Endothelial cell of umbilical vein (primary cell): ENCODE measurements at places on chromosomes 5 and 9. TPM values are rescaled to one million over a fixed set of nuclear protein-coding genes. Genes with fewer than 3 reads are reported as not detected.

DNA sequence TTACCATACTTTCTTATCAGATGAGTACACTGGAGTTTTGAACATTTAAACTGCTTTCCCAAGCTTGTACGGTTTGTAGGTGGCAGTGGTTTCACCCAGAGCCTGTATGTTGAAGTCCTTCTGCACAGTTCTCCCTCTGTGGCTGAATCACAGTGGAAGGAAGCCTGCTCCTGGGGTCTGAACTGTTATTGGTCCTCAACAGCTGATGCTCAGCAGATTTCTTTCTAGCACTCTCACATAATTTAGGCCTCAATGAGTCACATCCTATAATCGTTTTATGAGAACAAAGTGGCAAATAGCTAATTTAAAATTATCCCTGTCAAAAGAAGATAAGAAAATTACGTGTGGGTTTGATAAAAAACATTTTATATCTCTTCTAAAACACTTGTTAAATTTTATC is 229.7 kb downstream of the TLE4 start:
- H3K4me1 ChIP-seq = peaks cover 17% of the 10 kb centered on the region
- no peak overlapping the region for H3K4me3 ChIP-seq
- peak overlapping the region; percentile 65 for H3K27ac ChIP-seq
- H3K27me3 ChIP-seq = no peaks in the 10 kb centered on the region
- peak; percentile 96 for DNase-seq

DNA sequence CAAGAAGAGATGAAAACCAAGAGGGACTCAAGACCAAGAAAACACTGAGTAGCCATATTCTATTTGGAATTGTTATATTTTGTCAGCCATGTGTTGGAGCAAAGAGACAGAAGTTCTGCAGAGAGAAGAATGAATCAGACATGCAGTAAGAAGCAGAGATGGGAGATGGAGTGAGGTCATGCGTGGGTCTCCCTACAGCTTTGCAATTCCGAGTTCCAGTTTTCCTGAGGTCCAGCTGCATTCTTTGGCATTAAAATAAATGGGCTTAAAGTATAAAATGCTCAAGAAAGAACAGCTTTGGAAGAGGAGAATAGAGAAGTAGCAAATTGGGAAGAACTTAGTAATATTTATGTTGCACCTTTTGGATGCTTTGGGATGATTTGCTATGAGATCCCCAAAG is 361.6 kb downstream of the NPR3 start:
- no peak for DNase-seq
- H3K27me3 ChIP-seq = peaks cover 2% of the 10 kb centered on the region
- H3K4me3 ChIP-seq = no peak overlapping the region
- H3K4me1 ChIP-seq = no peaks in the 10 kb centered on the region

The CACFD1 gene
- 11.5 and 14.0 TPM in 2 replicates for polyA plus RNA-seq

GRCh38 chr9:7756088-7756487 is 43.5 kb downstream of the DMAC1 start:
- H3K4me1 ChIP-seq = no peaks in the 10 kb centered on the region
- peak; percentile 2 for DNase-seq
- no peaks in the 10 kb centered on the region for H3K36me3 ChIP-seq
- H3K27me3 ChIP-seq = no peaks in the 10 kb centered on the region
- no peak overlapping the region for H3K27ac ChIP-seq

The PTRH1 gene
- polyA plus RNA-seq = 52.2 and 73.6 TPM in 2 replicates

DNA sequence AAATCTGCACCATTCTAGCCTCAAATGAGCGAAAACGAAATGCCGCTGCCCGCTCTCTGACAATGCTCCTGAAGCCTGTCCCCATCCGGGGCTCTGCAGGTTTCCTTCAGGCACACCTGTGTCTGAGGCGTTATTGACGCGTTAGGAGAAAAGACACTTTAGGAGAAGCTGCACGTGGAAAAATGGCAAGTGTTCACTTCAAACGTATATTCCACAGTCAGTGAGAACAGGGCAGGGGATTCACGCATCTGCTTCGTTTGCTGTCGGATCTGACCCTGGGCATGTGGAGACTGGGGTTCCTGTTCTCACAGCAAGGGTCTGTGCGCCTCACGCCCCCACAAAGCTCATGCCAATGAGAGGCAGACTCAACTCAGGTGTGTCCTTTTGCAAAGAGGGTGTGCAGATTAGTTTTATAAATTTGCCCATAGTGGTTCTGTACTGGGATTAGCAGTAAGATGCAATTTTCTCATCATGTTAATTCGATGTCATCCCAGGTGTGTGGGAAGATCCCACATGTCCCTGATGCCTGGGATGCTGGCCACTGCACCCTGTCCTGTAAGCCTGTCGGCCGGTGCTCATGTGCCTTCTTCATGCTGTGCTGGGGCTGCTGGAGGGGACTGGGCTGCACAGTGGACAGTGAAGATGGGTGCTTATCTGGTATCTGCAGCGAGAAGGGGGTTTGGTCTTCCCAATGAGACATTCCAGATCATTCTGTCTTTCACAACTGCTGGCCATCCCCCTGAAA is 11.2 kb upstream of the TBC1D9B start:
- no peaks in the 10 kb centered on the region for H3K4me1 ChIP-seq
- H3K27me3 ChIP-seq = peaks cover 2% of the 10 kb centered on the region
- no peak overlapping the region for H3K27ac ChIP-seq
- DNase-seq = no peak

DNA sequence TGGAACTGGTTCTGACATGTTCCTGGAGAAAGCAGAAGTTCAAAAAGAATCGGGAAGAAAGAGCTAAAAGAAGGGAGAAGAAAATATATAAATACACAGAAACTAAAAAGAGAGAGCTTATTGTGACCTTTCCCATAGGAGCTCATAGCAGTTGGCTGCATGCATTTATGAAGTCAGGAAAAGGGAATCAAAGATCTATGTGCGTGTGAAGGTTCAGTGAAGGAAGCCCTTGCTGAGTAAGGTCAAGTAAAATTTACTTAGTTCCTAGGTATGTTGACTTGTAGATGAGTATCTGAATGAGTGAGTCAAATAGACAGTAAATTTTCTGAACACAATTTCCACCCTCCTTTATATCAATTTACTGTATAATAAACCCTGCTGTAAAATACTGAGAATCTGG is 632.5 kb downstream of the SLCO4C1 start:
- no peaks in the 10 kb centered on the region for H3K4me1 ChIP-seq
- no peak overlapping the region for H3K27ac ChIP-seq
- H3K36me3 ChIP-seq = no peaks in the 10 kb centered on the region
- no peak for DNase-seq
- H3K4me3 ChIP-seq = no peak overlapping the region

DNA sequence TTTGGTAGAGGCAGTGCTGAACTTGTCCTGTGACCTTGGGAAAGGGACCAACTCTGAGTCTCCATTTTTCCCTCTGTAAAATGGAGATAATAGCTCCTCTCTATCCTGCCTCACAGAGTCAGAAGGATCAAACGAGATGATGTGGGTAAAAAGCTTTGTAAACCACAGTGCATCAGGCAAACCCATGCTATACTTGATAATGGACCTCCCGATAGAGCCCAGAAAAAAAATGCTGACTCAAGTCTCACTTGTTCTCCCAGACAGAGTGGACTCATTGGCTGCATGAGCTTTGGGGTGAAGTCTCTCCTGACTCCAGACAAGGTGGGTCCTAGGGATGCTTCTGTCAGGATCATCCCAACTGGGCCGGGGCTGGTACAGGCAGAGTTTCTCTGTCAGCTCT is 32.0 kb downstream of the RGS3 start:
- no peak for DNase-seq
- H3K4me1 ChIP-seq = peaks cover 15% of the 10 kb centered on the region
- no peaks in the 10 kb centered on the region for H3K27me3 ChIP-seq
- no peak overlapping the region for H3K27ac ChIP-seq
- no peaks in the 10 kb centered on the region for H3K36me3 ChIP-seq
- H3K4me3 ChIP-seq = no peak overlapping the region

The NTNG2 gene
- 0.08 and 0.11 TPM in 2 replicates for polyA plus RNA-seq

DNA sequence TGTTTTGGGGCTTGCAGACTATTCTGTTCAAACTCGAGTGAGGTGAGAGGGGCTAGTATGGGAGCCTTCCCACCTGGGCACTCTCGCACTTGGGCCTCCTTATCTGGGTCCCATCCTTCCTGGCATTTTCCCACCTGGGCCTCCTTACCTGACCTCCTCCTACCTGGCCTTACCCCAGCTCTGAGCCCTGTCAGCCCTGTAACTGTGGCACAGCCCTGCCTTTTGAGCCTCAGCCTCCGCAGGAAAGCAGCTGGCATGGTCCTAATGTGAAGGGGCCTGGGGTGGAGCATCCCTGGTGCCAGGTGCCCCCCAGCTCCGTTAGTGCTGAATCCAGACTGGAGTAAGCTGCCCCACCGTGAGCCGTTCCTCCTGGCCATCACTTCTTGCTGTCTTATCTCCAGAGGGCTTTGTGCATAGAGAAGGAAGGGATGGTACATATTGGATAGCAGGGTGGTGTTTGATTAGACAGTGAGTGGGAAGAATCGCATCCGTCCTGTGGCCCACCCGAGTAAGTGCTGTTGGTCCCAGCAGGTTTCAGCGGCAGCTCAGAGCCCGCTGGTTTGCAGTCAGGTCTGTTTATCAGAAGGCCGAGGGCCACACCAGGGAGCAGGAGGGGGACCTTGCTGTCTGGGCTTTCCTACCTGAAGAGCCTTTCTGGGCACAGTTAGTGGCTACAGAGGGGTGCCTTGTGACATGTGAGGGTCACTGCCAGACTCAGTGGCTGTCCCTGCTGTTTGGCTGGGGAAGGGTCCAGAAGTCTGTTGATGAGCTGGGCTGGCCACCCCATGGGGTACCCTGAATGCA is 76.5 kb downstream of the WNK2 start:
- H3K27ac ChIP-seq = no peak overlapping the region
- H3K27me3 ChIP-seq = no peaks in the 10 kb centered on the region
- H3K4me1 ChIP-seq = no peaks in the 10 kb centered on the region
- H3K36me3 ChIP-seq = no peaks in the 10 kb centered on the region
- DNase-seq = no peak
- no peak overlapping the region for H3K4me3 ChIP-seq

DNA sequence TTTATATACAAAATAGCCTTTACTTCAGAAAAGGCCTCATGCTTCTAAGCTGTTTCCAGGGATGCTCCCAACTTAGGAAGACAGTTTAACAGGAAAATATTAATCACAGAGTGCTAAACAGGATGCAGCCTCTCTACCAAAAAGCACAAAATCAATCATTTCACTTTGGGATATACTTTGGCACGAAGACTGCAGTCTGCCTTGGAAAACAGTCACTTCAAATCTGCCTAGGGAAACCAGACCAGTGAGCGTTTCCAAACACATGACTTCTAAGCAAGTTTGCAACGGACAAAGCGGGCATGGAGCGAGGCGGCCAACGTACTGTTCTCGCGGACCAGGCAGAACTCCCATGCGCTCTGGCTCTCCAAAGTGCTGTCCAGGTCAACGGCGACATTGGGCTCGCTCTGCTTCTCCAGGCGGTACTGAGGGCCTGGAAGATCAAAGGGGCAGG is 201.0 kb downstream of the MAPKAP1 start:
- H3K27me3 ChIP-seq = no peaks in the 10 kb centered on the region
- H3K4me3 ChIP-seq = no peak overlapping the region
- no peak for DNase-seq
- H3K36me3 ChIP-seq = no peaks in the 10 kb centered on the region
- no peaks in the 10 kb centered on the region for H3K4me1 ChIP-seq

- no peaks in the 10 kb centered on the region for H3K4me1 ChIP-seq
- H3K36me3 ChIP-seq = no peaks in the 10 kb centered on the region
- no peak within 1 kb of the TSS for H3K27ac ChIP-seq
Measured at GRCh38 chr5:54455413-54456157, at the start of gene HSPB3. Gene HSPB3 (plus strand): TSS chr5:54455699. CDS start chr5:54455790, 91 bp downstream.

DNA sequence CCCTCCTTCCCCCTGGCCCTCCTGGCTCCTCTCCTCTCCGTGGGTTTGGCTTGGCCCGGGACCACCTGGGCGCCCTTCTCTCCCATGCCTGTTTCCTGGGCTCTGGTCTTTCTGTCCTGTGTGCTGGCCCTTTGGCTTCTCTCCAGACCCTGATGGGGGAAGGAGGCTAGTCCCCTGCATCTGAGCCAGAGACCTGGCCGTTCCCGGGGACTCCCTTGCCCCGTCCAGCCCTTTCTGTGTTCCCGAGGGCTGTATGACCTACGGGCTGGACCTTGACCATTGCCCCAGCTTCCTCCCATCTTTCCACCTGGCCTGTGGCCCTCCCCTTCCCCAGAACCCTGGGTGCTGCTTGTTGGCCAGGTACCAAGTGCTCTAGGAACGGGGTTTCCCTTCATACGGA is 8.4 kb downstream of the NELFB start:
- no peak overlapping the region for H3K4me3 ChIP-seq
- H3K36me3 ChIP-seq = peaks cover 2% of the 10 kb centered on the region
- no peaks in the 10 kb centered on the region for H3K27me3 ChIP-seq
- H3K27ac ChIP-seq = no peak overlapping the region

The NME5 gene
- 0.11 TPM in 1 of 2 replicates, not detected in the other for polyA plus RNA-seq

DNA sequence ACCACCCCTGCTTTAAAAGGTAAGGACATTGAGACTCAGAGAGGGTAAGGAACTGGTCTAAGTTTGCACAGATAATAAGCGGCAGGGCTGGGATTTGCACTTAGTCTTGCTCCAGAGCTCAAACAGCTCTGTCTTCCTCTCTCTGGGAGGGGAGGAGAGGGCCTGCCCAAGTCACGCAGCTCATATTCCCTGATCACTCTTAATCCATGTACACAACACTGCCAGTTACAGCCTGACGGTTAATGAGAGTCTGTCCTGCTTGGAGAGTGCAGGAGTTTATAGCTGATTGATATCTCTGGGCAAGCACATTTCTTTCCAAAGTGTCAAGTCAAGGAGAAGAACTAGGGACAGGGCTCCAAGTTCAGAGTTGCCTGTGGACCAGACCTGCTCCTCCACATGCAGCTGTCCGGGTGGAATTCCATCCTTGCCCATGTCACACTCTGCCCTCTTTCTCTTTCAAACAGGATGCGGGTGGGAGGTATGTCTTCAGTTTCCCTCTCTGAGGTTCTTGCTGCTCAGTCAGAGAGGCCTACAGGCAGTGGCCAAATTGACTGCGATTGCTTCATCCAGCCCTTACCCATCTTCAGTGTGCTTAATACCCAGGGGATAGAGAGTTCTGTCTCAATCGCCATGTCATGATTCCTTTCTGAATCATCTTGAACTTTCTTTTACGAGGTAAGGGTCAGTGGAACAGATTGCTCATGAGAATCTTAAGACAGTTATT is 54.5 kb downstream of the GALNT12 start:
- no peaks in the 10 kb centered on the region for H3K36me3 ChIP-seq
- no peak overlapping the region for H3K4me3 ChIP-seq

DNA sequence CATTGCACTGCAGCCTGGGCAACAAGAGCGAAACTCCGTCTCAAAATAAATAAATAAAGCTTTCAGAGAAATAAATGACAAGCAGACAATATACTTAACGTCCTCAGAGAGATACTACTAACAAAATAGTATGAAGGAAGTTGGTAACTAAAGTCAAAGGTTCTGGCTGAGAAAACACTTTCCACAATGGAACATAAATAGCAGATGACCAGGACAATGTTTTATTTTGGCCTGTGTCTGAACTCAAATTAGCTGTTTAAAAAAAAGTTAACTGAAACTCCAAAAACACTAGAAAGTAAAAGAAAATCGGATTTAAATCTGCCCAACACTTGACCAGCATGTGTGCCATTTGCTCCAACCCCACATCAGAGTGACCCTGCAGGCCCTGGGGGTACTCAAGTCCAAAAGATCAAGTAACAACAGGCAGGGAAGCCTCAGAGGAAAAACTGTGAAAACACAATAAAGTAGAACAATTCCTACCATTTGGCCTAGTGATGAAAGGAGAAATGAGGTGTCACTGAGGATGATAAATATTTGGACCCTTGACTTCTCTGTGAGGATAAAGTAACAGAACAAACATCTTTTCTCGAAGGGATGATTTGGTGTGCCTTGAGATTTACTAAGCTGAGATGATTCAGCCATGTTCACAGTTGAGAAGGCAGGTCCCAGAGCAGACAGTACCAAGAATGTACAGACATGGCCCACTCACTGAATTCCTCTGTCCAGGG is 47.7 kb downstream of the LHFPL2 start:
- H3K4me3 ChIP-seq = no peak overlapping the region
- H3K27ac ChIP-seq = peak overlapping the region; percentile 64
- H3K27me3 ChIP-seq = no peaks in the 10 kb centered on the region
- H3K4me1 ChIP-seq = peaks cover 50% of the 10 kb centered on the region
- peak; percentile 81 for DNase-seq
